Left lung (tissue), 14 donors: ENCODE measurements at places on chromosomes 3 and 15. TPM values are rescaled to one million over a fixed set of nuclear protein-coding genes. Genes with fewer than 3 reads are reported as not detected.
A peak's percentile ranks its signal among the peaks of the same experiment; 100 is the strongest.

- H3K4me1 ChIP-seq = no peaks in the 10 kb centered on the region
- no peak overlapping the region for H3K27ac ChIP-seq
- H3K4me3 ChIP-seq = no peak overlapping the region
- H3K27me3 ChIP-seq = no peaks in the 10 kb centered on the region
- no peaks in the 10 kb centered on the region for H3K36me3 ChIP-seq
These were observed 53.1 kb downstream of the FSIP1 start for GRCh38 chr15:39729500-39729899.

DNA sequence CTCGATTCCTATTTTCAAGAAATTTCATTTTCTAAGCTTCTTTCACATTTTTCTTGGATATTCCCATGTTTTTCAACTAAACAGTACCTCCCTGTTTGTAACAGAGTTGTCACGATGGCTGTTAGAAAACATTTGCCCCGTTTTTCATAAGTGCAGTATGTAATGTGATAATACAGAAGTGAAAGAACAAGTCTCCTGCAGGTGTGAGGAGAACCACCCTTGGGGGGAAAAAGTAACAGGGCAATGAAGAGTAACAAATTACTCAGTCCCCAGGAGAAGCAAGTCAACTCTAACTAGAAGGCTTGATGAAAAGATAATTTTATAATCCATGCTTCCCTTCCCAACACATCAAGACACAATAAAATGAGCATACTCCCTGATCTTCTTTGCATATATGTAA lies 493.3 kb downstream of the FOXP1 start:
- no peak overlapping the region for H3K27ac ChIP-seq
- no peaks in the 10 kb centered on the region for H3K27me3 ChIP-seq
- H3K4me3 ChIP-seq = no peak overlapping the region
- H3K36me3 ChIP-seq = no peaks in the 10 kb centered on the region
- H3K4me1 ChIP-seq = no peaks in the 10 kb centered on the region

DNA sequence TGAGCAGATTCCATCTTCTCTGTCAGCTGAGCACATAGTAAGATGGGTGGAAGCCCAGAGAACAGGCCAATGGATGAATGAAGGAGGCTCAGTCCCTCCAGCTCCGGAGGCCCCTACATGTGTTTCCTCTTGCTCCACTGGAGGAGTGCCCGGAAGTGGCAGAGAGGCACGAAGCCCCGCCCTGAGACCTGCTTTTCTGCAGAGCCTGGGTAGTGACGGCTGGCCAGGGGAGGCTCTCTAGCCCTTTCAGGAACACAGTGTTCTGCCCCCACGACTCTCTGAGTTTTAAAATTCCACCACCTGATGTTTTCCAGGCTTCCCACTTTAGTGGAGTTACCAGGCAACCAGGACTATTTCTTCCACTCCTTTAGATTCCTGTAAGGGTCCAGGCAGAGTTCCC lies 149.4 kb upstream of the SLC6A11 start:
- H3K27ac ChIP-seq = no peak overlapping the region
- no peak overlapping the region for H3K4me3 ChIP-seq
- no peak for DNase-seq
- no peaks in the 10 kb centered on the region for H3K27me3 ChIP-seq
- H3K36me3 ChIP-seq = no peaks in the 10 kb centered on the region

FAM3D gene
- 3.9 TPM for total RNA-seq

DNA sequence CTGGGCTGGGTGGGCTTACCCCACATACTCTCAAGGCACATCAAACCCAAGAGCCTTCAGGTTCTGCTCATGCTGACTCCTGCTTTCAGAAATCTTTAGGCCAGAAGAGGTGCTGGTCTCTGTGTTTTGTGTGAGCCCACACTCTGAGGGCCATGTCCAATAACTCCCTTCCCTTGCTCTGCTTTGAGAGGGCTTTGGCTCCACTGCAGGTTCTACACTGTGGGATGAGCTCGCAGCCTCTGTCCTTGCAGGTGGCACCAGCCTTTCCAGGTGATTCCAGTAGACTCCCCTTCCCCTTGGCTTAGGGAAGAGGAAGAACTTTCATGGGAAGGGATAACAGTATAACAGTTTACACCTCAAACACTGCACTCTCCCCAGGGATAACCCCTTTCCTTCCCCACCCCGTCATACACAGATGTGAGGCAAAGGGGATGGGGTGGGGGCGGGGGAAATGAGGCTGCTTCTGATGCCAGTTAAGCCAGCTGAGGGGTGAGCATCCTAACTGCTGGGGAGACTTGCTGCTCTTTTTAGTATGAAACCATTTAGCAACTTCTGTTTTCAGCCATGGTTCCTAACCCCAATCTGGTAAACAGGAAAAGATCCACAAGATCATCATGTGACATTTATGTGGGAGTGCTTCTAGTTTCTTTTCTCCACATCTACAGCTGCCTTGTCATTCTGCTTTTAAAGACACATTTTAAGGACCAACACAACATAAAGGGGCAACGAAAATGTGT lies 262.4 kb downstream of the SLC9A9 start:
- no peak overlapping the region for H3K4me3 ChIP-seq
- no peaks in the 10 kb centered on the region for H3K27me3 ChIP-seq
- DNase-seq = no peak
- no peaks in the 10 kb centered on the region for H3K36me3 ChIP-seq

DNA sequence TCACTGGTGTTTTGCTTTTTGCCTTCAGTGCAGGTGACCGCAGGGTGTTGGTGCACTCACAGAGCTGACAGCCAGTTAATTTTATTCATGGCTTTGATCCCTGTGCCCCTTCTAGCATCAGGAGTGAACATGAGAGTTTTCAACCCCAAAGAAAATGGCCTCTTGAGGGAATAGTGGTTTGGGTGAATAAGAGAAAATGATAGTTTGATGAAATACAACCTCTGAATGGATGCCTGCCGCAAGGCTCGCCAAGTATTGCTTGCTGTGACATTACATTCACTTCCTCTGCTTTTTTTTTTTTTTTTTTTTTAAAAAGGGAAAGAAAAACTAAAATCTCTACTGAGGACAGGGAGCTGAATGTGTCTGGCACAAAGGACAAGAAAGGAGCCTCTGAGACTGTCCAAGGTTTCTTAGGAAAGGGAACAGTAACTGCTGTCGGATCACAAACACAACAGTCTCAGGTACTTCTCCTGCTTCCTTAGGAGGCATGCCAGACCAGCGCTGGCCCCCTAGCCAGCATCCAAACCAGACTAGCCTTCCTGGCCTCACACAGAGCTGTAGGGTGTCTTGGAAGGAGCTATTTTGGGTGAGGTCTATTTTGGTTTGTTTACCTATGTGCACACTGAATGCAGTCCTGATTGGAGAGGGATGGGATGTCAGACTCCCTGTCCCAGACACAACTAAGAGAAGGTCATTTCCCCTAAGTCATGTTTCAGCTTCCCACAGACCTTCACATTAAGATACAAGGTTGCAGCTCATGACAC lies 29.0 kb downstream of the CCDC80 start:
- no peak overlapping the region for H3K4me3 ChIP-seq
- H3K27ac ChIP-seq = no peak overlapping the region
- no peak for DNase-seq
- H3K4me1 ChIP-seq = no peaks in the 10 kb centered on the region

DNA sequence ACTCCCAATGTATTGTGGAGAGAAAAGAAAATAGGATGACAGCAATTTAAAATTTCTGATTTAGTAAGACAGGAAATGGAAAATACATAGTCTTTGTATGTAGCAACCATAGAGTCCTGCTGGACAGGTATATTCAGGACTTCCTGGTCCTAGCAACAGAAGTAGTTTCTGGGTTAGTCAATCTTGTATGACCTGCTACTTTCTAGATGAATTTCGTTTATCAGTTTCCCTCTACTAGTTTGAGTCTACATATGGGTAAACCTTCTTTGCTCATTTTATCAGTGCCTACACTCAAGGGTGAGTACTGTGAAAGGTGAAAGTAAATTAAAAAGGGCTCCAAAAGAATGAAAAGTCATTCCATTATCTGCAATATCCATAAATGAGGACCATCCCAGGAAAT lies 309.8 kb downstream of the UNC13C start:
- H3K4me1 ChIP-seq = no peaks in the 10 kb centered on the region
- H3K27ac ChIP-seq = no peak overlapping the region
- no peak overlapping the region for H3K4me3 ChIP-seq
- no peak for DNase-seq
- H3K27me3 ChIP-seq = no peaks in the 10 kb centered on the region
- H3K36me3 ChIP-seq = no peaks in the 10 kb centered on the region

DNA sequence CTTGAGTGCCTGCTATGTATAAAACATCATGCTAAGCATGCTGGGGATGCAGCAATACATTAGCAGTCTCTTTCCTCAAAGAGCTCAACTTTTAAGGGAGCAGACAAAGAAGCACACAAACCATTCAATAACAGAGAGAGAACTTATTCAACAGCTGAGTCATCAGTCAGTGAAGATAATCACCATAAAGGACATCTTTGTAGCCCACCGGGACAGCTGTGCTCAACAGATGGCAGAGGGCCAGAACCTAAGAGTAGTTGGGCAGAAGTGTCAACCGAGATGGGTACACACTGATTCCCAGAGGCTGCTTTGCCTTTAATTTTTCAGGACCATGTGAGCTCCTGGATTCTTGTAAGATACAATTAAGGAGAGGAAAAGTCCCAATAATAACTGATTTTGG lies 4.2 kb upstream of the RAB8B start:
- DNase-seq = no peak
- peaks cover 6% of the 10 kb centered on the region for H3K4me1 ChIP-seq
- no peak overlapping the region for H3K4me3 ChIP-seq
- no peaks in the 10 kb centered on the region for H3K27me3 ChIP-seq

GRCh38 chr3:117788061-117788460 lies 1078.5 kb downstream of the TUSC7 start:
- no peak for DNase-seq
- H3K4me3 ChIP-seq = no peak overlapping the region
- H3K27ac ChIP-seq = no peak overlapping the region
- H3K36me3 ChIP-seq = no peaks in the 10 kb centered on the region

LRRC2 gene
- 0.45 TPM for total RNA-seq

- no peaks in the 10 kb centered on the region for H3K36me3 ChIP-seq
- H3K4me3 ChIP-seq = no peak overlapping the region
- H3K27ac ChIP-seq = peak overlapping the region; percentile 67
- peaks cover 20% of the 10 kb centered on the region for H3K4me1 ChIP-seq
These were observed 23.7 kb downstream of the ABHD2 start for GRCh38 chr15:89111961-89112340.

VPS18 gene
- total RNA-seq = 29.0 TPM

DNA sequence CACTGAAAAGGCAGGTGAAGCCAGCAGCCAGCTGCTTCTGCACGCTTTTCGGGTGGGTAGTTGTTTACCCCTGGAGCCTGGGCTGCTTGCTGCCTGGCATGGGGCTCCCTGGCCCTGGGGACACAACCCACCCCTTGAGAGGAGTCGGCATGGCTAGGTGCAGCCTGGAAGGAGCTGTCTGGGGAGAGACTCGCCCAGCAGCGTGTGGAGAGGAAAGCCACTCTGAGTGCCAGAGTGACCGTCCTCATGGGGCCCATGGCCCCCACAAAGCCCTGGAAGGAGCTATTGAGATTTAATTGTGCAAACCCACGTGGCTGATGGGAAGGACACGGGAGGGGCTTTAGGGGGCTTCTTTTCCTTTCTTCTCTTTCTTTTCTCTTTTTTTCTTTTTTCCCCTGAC lies 137.5 kb downstream of the OPA1 start:
- H3K36me3 ChIP-seq = no peaks in the 10 kb centered on the region
- H3K27ac ChIP-seq = no peak overlapping the region
- no peaks in the 10 kb centered on the region for H3K4me1 ChIP-seq
- peaks cover 9% of the 10 kb centered on the region for H3K27me3 ChIP-seq

CCR9 gene
- total RNA-seq = not detected

DNA sequence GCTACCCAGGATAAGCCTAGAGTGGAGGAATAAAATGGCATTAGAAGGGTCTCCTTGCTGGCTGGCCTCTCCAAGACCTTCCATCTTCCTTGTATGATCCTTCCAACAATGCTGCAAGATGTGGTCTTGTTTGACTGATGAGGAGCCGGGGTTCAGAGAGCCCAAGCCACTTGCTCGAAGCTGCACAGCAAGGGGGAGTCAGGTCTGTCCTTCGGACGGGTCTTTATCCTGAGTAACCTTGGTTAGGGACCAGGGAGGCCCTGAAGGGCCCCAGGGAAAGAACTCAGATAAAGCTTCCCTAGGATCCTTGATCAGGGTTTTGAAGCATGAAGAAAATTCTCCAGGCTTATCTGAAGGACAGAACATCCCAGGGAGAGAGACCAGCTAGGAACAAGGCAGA lies 7.0 kb upstream of the DNAJB8 start:
- DNase-seq = no peak
- H3K4me1 ChIP-seq = no peaks in the 10 kb centered on the region
- no peaks in the 10 kb centered on the region for H3K36me3 ChIP-seq
- H3K27ac ChIP-seq = no peak overlapping the region

GRCh38 chr3:172046268-172046915 lies 7.0 kb downstream of the FNDC3B start:
- H3K27me3 ChIP-seq = no peaks in the 10 kb centered on the region
- H3K27ac ChIP-seq = no peak overlapping the region
- H3K36me3 ChIP-seq = no peaks in the 10 kb centered on the region
- DNase-seq = no peak

GRCh38 chr15:59349680-59350420 lies 22.8 kb downstream of the MYO1E start:
- no peak for DNase-seq
- no peaks in the 10 kb centered on the region for H3K4me1 ChIP-seq
- H3K36me3 ChIP-seq = no peaks in the 10 kb centered on the region
- no peaks in the 10 kb centered on the region for H3K27me3 ChIP-seq
- peak overlapping the region; percentile 24 for H3K27ac ChIP-seq

GRCh38 chr15:67839499-67839928 lies 331 bp downstream of the RNU6-1 start:
- peak overlapping the region; percentile 100 for H3K27ac ChIP-seq
- peak overlapping the region; percentile 75 for H3K4me3 ChIP-seq
- no peaks in the 10 kb centered on the region for H3K36me3 ChIP-seq
- no peak for DNase-seq

GRCh38 chr3:123498761-123499160 lies 49.9 kb upstream of the ADCY5 start:
- H3K36me3 ChIP-seq = peaks cover 66% of the 10 kb centered on the region
- H3K27me3 ChIP-seq = no peaks in the 10 kb centered on the region
- no peaks in the 10 kb centered on the region for H3K4me1 ChIP-seq
- no peak overlapping the region for H3K27ac ChIP-seq
- no peak overlapping the region for H3K4me3 ChIP-seq
- DNase-seq = no peak

- no peak overlapping the region for H3K27ac ChIP-seq
- H3K4me1 ChIP-seq = no peaks in the 10 kb centered on the region
- no peaks in the 10 kb centered on the region for H3K36me3 ChIP-seq
- peak; percentile 46 for DNase-seq
- H3K4me3 ChIP-seq = no peak overlapping the region
These were observed 34.6 kb upstream of the FGD5 start for GRCh38 chr3:14784087-14784681.

CSPG5 gene
- 3.8 TPM for total RNA-seq

DNA sequence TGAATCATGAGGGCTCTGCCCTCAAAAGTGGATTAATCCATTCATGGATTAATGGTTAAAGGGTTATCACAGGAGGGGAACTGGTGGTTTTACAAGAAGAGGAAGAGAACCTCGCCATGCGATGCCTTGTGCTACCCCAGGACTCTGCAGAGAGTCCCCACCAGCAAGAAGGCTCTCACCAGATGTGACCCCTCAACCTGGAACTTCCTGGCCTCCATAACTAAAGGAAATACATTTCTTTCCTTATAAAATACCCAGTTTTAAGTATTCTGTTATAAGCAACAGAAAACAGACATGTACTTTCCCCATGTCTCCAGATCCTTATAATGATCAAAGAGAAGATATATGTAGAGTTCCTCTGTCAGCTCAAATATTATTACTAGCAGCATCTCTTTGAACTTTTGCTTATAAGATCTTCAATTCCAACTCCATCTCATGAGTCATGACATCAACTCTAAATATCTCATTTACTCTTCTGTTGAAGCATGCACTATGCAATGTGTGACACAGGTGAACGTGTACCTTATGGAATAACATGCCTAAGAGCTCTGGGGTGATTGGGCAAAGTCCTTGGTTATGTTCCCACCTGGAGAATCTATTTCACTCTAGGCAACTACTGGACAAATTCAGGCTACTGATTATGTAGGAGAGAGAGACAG lies 37.5 kb upstream of the ZBTB38 start:
- DNase-seq = no peak
- no peak overlapping the region for H3K4me3 ChIP-seq
- H3K27me3 ChIP-seq = no peaks in the 10 kb centered on the region
